Kidney capillary endothelial cell (primary cell): ENCODE measurements at places on chromosomes 1 and 21.

GRCh38 chr21:31107871-31108270, 69.6 kb upstream of the KRTAP19-8 start:
- DNase-seq: no peak

- DNase-seq: no peak
Observed at GRCh38 chr1:242055749-242056320, 56.9 kb upstream of the MAP1LC3C start.

GRCh38 chr1:203506858-203507626, 13.1 kb downstream of the OPTC start:
- DNase-seq: no peak

GRCh38 chr1:235864931-235865525, 1.7 kb downstream of the LYST start:
- DNase-seq: no peak

GRCh38 chr21:17925899-17926298, 106.7 kb upstream of the C21orf91 start:
- DNase-seq: no peak

- no peak for DNase-seq
Observed at GRCh38 chr1:6150006-6150938, 29.8 kb downstream of the CHD5 start.

- DNase-seq: no peak
Observed at GRCh38 chr1:245512980-245513578, 358.3 kb downstream of the KIF26B start.

DNA sequence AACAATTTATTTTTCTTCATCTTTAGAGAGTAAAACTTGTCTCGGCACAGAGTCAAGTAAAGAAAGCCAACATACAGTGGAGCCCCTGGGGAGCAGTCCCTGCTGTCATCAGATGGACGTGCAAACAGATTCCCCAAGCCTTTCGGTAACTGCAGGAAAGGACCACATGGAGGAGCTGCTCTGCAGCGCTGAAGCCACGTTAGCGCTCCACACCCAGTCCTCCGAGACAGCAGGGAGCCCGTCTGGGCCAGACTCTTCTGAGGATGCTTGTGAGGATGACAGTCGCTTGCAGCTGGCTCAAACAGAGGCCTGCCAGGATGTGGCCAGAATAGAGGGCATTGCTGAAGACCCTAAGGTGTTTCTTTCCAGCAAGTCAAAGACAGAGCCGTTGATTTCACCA, 77.1 kb upstream of the SCCPDH start:
- DNase-seq: peak; percentile 20

DNA sequence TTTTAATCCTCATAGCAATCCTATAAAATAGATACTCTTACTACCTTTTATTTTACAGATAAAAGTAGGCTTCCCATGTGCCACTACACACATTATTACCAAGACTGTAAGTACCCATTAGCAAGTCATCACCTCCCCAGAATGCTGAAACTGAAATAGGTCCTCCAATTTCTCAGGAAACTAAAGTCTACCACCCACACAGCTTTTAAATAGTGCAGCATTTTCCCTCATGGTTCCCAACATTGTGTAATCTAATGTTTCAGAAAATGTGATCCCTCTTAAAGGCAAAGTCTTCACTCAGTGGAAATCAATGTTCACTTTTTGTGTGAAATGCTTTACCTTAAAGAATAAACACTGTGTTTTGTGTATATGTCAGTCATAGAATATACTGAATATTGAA, 356.5 kb downstream of the GPATCH2 start:
- no peak for DNase-seq

GRCh38 chr1:21175324-21175669, 1.4 kb downstream of the EIF4G3 start:
- DNase-seq: peak; percentile 76

DNA sequence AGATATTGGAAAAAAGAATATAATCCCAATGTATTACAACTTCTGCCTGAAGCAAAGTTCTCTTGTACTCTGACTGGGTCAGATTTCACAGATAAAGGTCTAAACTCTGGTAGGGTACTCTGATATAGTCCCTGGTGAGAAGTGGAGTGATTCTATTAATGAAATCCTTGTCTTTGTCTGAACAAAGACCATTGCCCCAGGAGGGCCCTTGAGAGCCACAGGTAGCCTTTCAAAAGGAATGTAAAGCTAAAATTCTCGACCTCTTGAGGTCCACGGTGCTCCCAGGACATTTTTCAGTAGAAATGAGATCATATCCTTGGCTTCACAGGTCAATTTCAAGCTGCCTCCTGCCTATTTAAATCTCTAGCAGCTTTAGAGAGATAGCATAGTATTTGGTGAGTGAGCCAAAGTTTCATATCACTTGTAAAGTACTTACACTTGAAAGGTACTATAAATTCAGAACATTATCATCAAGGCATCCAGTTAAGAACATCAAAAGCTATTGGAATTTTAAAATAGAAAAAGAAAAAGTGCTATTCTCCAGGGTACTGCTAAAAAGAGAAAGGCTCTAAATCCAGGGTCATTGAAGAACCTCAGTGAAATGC, 10.1 kb downstream of the TNNI3K start:
- DNase-seq: no peak

- no peak for DNase-seq
Observed at GRCh38 chr1:152502496-152503180, 8.0 kb upstream of the LCE5A start.

GRCh38 chr1:42214447-42214871, 49.9 kb upstream of the GUCA2A start:
- DNase-seq: no peak

- peak; percentile 52 for DNase-seq
Observed at GRCh38 chr1:24289937-24290595, 29.1 kb upstream of the GRHL3 start.

DNA sequence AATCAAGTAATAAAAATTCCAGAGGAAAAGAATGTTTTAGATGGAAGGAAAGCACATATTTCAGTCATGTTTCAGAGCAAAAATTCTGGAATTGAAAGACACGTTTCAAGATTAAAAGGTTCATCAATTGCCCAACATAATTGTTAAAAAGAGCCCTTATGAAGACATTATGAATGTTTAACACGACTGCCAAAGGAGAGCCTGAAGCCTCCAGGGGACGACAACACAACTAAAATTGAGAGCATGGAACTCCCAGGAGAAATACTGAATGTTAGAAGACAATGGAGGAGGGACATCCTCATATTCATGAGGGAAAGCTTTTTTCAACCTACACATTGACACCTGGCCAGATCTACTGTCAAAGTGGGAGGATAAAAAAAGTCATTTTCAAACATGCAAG, 16.0 kb downstream of the OR2T11 start:
- no peak for DNase-seq

DNA sequence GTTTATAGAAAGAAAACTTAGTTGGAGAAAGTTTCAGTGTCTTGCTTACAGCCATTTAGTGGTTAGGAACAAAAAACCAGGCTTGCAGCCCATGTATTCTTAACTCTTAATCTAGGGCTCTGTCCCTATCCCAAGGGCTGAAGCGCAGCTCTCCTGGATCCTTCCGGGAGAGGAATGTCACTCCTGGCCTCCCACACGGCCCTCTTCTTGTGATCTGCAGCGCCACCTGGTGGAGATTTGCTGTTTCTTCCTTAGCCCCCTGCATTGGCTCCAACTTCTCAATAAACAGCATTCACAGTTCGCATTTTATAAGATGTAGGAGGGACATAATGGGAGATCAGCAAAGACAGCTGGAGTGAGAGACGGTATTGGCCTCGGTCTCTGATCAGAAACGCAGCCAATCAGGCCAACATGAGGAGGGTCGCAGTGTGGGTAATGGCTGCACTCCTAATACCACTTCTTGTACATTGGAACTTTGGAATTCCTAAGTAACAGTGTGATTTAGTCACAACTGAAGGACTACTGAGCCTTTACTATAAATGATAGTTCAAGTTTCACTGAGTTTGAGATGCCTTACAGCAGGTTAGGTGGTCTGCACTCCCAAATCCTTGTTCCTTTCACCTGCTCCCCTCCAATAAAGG, 283.4 kb downstream of the ASTN1 start:
- peak; percentile 40 for DNase-seq

DNA sequence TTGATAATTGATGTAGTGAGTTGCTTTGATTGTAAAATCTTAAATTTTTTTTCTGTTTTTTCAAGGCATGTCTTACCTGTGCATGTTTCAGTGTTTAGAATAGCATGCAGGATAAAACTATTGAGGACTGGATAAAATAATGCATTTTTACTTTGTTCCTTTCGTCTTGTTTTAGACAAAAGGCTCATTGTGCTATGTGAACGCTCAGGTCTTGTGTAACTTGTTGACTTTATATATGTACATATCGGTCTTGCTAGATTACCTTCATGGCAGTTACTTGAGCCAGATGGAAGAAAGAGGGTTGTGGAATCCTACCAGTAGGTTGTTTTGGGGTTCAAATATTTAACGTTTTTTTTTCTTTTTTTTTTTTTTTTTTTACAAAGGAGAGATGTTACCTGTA, 7.0 kb downstream of the NFIA start:
- no peak for DNase-seq

DNA sequence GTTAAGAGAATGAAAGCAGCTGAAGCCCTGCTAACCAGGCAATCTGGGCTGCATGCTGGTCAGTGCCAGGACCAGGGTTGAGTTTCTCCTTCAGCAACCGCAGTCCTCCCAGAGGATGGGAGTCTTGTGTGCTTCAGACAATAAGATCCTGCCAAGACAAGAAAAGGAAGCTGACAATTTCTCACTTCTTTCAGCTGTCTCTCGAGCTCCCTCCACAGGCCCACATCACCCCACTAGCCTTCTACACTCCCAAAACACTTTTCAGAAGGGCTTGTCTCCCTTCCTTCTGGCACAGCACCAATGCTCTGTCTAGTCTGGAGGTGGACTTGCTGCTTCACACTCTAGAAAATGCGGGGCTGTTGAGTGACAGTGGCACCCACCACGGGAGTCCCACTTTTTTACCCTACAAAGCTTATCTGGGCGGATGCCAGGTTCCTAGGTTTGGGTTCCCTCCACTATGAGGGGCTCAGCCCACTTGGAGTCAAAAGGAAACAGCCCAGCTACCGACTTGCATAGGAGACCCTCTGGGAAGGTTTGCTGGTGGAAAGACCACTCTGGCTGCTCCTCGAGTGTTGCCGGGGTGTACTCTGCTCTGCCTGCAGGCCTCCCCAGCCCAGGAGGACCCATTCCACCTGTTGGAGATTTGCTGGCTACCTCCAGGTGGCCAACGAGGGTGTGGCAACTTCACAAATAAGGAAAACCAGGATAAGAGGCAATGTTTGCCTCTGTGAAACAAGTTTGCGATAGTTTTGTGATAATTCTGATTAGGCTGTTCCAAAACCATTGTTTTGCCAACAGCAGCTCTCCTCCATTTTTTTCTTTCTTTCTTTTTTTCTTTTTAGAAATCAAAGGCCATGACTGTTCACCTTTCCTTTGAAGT, 68.9 kb downstream of the TENT5C start:
- DNase-seq: no peak
